Brain microvascular endothelial cell (primary cell): ENCODE measurements at places on chromosomes 4 and X.
A peak's percentile ranks its signal among the peaks of the same experiment; 100 is the strongest.

DNA sequence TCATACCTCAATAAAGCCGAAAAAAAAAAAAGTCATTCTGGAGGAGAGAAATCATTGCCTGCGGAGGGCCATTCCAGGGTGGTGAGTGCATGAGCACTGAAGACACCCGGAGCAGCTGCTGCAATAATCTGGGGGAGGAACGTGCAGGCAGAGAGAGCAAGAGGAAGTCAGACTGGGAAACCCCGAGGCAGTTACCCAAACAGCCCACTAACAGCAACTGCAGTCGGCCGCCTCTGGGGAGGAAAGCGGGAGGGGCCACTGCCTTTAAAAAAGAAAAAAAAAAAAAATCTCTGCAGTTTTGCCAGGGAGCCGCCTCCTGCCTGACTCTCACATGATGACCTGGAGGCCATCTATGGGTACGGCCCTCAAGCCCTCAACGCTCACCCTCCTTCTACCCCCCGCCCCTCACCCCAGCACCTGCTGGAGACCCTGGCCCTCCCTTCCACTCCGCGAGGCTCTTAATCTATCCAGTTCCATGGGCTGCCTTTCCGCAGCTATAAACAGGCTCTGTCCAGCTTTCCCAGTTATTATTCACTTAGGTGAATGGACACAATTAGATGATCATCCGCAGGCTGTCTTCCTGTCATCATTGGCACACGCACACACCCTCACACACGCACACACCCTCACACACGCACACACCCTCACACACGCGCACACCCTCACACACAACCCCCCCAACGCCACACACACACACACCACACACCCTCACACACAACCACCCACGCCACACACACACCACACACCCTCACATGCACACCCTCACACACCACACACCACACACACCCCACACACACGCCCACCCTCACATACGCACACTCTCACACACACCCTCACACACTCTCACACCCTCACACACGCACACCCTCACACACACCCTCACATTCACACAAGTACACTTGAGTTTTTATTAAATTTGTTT is 3.4 kb upstream of the AVPR2 start:
- peak; percentile 75 for DNase-seq

DNA sequence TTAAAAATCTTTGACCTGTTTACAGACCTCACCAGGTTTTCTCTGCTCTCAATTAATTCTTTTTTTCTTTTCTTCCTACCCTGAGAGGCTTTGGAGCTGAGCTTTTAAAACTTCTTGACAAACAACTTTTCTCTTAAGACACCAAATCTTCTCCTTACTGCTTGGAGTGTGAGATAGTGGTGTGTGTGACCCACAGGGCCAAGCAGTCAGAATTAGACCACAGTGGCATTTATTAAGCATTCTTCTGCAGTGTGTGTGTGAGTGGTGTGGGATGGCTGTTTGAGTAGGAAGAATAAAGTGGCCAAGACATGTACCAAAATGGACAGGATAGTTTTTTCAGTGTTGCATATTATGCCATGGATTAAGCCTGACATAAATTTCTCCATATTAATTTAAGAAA is 665.1 kb downstream of the RAPGEF2 start:
- peak; percentile 84 for DNase-seq

DNA sequence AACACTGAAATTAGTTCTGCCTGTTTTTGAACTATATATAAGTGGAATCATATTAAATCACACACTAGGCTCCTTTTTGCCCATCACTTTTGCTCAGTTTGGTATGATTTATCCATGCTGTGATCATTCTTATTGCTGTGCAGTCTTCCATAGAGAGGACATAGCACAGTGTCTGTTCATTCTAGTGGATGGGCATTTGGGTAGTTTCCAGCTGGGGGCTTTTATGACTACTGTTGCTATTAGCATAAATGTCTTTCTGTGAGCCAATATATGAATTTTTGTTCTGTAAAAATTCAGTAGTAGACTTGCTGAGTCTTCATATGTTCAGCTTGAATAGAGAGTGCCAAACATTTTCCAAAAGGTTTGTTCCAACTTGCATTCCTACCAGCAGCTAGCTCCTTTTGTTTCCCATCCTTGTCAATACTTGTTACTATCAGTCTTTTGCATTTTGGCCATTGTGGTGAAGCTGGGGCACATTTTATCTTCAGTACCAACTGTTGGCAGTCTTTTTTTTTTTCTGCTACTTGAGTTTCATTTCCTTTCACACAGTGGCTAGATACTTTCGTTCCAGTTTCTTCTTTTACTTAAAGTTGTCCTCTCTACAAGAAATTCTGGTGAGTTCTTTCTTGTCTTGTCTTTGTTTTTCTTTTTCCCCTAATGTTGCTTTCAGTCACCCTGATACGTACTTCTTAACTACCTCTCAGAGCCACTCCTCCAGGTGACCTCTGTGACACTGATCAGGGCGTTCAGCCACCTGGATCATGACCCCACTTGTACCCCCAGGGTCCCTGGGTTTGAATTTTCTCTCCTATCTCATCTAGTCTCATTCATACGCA is 87.0 kb downstream of the ANXA3 start:
- no peak for DNase-seq

GRCh38 chrX:101617211-101618191 is at the start of gene ARMCX6:
Gene ARMCX6 (minus strand): TSS chrX:101618000. CDS start chrX:101616620, 1,380 bp downstream.
- peak; percentile 60 for DNase-seq

GRCh38 chrX:43753637-43754036 is 97.5 kb downstream of the MAOA start:
- DNase-seq: no peak

- DNase-seq: no peak
Measured at GRCh38 chr4:121316091-121316490, 64.7 kb downstream of the QRFPR start.

DNA sequence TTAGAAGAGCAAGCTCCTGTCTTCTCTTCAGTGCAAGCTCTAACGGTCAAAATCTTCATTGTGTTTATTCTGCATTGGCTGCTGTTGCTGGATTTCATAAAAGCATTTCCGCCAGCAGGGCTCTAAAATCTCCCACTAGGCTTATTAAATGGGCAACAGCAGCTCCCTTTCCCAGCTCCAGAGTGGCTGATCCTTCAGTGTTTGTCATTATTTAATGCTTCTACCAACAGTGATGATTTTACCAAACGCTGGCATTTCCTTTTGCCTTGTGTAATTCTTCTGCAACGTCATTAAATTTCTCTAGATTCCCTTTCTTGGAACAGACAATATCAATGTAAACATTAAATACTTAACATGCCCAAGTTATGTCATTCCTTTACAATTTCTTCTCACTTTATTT is 20.1 kb downstream of the SLC7A11 start:
- DNase-seq: peak; percentile 66

DNA sequence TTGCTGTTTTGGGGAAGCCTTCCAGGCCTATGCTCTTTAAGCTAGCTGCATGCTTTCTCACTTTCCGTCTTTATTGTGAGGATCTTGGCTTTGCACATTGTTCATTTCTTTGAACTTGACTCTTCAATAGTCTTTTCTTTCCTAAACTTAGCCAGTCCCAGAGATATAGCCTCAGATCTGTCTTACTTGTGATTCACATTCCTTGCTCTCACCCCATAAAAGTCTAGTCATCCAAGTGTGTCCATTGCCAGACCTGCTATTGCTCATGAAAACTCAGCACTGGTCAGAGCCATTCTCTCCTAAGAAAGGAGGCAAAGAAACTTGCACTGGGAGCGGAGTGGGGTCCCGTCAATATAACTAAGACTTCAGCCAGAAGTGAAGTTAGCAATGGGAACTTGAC is 275.0 kb upstream of the CTSO start:
- no peak for DNase-seq

GRCh38 chr4:11495291-11495690 is 66.6 kb upstream of the HS3ST1 start:
- no peak for DNase-seq

GRCh38 chr4:78200949-78201348 is 143.8 kb downstream of the FRAS1 start:
- DNase-seq: no peak

GRCh38 chr4:110944501-110944900 is 321.6 kb upstream of the PITX2 start:
- no peak for DNase-seq

- DNase-seq: peak; percentile 40
Measured at GRCh38 chrX:119118780-119119395, 8.7 kb downstream of the KIAA1210 start.

DNA sequence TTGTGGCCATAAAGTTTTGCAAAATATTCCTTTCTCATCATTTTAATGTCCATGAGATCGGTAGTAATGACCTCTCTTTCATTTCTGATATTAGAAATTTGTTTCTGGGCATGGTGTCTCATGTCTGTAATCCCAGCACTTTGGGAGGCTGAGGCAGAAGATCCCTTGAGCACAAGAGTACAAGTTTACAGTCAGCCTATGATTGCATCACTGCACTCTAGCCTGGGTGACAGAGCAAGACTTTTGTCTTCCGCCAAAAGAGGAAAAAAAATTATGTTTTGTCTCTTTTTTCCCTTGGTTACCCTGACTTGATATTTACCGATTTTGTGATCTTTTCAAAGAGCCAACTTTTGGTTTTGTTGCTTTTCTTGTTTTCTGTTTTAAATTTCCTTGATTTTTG is 10.8 kb upstream of the NKAP start:
- DNase-seq: no peak

DNA sequence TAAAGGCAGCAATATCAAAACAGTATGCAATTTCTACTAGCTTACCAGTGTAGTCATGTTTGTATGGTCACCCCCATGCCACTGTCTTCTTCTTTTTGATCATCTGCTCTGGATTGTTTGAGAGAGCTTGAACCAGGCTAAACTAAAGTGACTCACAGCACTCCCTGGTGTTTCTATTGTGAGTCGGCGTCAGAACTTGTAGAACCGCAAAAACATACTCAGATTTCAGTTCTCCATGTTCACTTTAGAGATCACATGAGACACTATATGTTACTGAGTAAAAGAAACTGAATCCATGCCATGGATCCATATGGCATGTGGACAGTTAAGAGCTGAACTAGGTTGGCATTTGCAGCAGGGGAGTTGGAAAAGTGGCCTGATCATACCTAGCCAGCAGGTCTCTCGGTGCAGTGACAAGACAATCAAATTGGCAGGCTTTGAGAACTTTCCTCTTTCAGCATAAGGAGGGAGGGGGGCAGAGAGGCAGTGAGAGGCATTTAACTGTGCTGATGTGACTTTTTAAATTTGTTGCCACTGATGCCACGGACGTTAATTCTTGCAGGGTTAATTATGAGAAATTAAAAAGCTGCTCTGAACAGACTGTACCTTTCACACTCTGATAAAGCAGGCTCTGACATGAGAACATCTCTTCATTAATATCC is 88.4 kb downstream of the AFF2 start:
- DNase-seq: peak; percentile 12

GRCh38 chrX:97938706-97939105 is 1055.0 kb downstream of the RPA4 start:
- no peak for DNase-seq

GRCh38 chr4:105246712-105247111 is 100.0 kb downstream of the TET2 start:
- DNase-seq: no peak

- no peak for DNase-seq
Measured at GRCh38 chr4:164462471-164462870, 291.5 kb upstream of the SMIM31 start.
